H54 (cell line): ENCODE measurements at places on chromosomes 3 and 15.

DNA sequence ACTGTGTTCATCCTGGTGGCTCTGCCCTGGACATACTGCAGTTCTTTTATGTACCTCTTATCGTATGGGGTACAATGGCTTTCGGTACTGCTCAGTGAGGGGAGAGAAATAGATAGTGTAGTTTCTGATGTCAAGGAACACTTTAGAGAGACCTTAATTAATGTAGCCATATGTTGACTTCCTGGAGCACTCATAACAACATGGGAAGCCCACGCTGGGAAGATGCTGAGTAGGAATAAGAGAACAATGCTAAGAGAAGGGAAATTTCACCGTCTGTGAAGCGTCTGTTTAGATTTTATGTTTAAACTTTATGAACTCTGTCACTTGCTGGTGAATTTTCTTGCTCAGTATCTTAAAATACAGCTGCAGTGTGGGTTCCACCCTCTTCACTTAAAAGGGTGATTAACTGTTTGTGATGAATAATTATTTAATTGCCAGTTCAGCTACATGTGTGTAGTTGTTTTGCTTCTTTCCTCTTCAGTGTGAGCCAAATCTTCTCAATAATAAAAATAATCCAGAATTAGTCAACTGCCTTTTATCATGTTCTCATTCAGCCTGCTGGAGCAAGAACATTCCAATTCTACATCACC lies 373.1 kb upstream of the TPRG1 start:
- DNase-seq: no peak

GRCh38 chr15:56040081-56041035 lies 46.9 kb upstream of the NEDD4 start:
- DNase-seq: no peak

GRCh38 chr15:77075528-77075927 lies 4.6 kb upstream of the TSPAN3 start:
- DNase-seq: peak; percentile 45

DNA sequence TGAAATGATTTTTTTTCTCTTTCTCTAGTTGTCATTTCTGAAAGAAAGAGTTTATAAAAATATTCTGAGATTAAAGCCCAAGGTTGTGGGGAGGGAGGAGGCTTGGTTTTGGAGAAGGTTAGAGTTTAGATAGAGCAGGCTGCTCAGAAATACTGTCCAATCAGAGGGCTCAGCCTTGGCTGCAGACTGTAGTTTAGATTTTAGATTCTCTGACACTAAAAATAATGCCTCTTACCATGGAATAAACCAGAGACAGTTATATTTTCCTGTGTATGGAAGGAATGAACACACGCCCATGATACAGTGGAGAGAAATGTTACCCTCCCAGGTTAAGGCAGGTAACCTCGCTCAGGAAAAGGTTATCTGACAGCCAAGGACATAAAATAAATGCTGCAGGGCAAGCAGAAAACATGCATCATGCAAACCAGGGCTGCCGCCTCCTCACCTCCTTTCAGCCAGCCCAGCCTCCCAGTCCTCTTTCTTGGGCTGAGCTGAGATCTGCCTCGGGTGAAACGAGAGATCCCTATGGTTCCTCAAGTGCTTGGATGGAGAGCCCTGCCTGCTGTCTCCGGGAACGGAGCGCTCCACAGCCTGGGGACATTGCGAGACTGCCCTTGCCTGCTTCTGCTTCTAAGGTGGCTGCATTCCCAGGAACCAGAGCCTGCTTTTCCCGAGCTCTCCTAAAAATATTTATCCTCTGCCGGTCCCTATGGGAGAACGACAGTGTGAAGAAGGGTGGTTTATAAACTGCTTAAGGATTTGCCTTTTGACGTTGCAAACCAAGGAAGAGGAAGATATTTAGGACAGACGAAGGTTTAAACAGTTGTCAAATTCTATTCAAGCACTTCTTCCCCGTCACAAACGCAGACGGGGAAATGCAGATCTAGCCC lies 848 bp downstream of the NCEH1 start:
- no peak for DNase-seq

- peak; percentile 19 for DNase-seq
Observed at GRCh38 chr15:75067123-75067830, 43.9 kb downstream of the PPCDC start.

- DNase-seq: peak; percentile 85
Observed at GRCh38 chr3:136818191-136818768, 646 bp upstream of the SLC35G2 start.

DNA sequence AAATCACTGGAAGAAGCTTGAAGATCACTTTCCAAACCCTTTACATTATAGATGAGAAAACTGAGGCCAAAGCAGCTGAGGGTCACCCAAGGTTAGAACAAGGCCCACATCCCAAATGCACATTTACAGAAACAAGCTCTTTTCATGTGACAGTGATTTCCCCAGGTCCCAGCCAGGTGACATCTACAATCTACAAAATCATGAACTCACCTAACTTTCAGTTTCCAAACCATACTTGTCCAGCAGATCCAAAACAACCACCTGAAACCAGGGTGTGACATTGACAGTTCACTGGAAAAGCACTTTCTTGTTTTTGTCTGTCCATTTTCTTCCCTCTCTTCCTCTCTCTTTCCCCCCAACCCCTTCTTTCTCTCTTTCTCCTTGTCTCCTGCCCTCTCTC lies 132.2 kb upstream of the PRICKLE2 start:
- no peak for DNase-seq

- DNase-seq: no peak
Observed at GRCh38 chr3:17190353-17191078, 305.8 kb downstream of the PLCL2 start.

DNA sequence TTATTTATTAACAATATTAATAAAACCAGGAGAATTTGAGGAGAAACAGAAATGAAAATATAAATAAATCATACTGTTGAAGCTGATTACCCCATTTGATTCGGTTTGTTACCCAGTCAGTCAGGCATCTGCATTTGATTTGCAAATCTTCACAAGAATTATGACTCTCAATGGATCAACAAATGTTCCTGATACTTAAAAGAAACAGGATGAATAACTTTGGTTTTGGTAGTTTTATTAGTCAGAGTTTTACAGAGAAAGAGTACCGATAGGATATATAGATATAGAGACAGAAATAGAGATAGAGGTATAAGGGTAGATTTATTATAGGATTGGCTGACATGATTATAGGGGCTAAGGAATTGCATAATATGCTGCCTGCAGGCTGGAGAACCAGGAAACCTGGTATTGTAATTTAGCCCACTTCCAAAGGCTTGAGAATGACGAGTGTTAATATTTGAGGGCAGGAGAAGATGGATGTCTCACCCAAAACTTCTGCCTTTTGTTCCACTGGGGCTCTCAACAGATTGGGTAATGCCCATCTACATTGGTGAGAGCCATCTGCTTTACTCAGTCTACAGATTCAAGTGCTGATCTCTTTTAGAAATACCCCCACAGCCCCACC lies 241.6 kb upstream of the COL8A1 start:
- DNase-seq: no peak

DNA sequence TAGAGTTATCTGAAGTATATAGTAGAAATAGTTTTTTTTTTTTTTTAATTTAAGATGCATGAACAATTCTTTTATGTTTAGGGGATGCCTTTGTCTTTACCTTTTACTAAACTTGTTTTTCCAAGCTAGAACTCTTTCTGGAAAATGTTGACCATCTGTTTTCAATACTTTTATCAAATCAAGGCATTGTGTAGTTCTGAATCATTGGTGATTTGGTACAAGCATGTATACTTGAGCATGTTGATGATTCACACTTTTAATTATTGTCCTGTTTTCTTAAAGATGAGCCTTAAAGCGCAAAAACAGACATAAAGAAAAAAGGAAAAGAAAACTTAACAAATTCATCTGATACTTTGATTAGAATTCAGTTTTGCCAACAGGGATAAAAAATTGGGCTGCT lies 28.3 kb downstream of the PDCD6IP start:
- DNase-seq: no peak

DNA sequence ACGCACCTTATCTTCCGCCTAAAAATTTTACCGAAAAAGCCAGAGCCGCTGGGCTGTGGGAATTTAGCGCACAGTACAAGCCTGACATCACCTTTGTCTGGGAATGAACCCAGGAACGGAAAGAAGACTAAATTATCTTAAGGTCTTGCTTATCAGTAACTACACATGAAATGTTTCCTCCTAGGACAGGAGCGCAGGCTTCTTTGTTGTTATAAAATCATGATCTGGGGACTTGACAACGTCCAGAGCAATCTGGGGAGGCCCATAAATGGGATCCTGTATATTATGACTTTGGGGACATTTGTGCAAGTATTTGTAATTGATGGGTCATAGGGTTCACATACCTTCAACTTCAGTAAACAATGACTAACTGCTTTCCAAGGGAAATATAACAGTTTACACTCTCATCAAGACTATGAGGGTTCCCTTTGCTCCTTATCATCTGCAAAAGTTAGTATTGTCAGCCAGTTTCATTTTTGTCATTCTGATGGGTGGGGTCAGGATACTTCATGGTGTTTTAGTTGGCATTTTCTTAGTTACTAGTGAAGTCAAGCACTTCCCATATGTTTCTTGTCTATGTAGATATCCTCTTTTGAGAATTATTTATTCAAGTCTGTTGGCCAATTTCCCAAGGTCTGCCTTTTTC lies 213.9 kb upstream of the PFN2 start:
- DNase-seq: no peak

- no peak for DNase-seq
Observed at GRCh38 chr15:44035781-44036699, 159.0 kb downstream of the FRMD5 start.

DNA sequence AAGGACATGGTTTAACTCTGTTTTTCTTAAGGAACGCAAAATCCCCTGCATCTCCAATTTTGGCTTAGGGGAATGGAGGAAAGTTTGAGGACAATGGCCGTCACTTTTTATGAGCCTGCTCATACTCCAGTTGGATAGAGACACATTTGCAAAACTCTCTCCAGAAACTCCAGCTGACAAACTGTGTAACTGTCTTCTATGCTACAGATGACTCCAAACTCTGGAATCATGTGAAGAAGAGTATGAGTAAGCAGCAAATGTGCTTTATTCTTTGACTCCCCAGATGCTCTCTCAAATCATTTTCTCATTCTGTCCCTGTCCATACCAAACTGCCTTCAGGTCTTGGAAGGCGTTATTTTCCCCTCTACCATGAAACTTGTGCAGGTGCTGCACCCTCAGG lies 226.5 kb upstream of the GPR149 start:
- no peak for DNase-seq

GRCh38 chr15:52493968-52494367 lies 34.7 kb downstream of the MYO5A start:
- no peak for DNase-seq

DNA sequence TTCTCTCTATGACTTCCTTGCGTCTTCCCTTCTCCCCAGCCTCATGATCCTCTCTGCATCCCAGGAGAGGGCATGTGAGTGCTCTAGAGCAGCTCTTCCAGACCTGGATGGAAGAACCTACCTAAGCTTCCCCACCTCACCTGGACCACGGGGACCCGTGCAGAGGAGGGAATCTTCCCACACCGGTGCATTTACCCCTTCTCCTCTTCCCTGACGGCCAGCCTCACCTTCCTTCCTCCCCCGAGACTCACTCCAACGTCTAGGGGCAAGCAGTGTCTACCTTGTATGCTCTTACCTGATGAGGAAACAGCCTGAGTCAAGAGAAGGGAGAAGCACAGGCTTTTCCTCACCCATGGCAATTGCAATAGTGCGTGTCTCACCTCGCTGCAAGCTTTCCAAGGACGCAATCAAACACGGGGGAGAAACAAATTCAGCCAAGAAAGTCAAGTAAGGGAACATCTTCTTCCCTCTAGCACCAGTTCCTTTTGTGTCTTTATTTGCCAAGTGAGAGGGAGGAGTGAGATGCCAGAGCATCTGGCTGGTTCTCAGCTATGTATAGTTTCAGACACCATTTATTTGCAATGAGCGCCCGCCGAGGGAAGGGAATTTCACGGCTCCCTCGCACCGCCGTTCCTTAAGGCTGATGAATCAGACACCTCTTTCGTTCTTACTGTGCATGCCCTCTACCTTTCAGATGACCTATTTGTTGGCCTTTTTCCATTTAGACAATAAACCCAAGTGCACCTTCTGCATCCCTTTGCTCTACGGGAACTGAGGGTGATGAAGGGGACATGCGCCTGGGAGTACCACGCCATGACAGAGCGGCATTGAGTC lies 1.8 kb upstream of the CCR9 start:
- no peak for DNase-seq

DNA sequence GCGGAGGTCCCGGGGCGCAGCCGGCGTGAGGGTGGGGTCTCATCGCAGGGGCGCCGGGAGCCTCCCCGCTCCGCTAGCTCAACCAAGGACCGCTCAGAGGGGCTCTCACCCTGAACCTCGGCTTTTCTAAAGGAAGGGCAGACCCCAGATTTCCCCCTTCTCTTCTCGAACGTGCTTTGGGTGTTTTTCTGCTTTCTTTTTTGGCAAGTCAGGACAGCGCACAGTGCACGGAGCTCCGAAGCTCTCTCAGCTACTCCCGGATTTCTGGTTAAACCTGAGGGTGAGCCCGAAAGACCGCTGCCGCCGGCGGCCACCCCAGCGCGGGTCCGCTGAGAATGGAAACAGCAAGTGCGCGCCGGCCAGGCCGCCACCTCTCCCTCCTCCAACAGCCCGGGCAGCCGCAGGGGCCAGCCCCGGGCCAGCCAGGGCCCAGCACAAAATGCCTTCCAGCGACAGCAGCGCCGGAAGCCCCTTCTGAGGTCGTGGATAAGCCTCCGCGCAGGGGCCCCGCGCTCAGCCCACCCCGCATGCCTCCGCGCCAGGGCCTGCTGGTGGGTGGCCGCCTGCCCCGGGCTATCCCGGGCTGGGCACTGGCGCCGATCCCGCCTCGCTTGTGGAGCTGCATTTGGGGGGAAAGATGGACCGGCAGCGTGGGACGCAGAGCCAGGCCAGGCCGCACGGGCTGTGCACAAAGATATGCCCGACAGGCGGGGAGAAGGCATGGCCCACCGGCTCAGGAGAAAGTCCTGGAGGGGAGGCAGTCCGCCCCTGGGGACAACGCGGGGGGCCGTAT lies 8.2 kb upstream of the OCA2 start:
- DNase-seq: no peak
